ENCODE measurements at places on chromosomes 16 and 17. TPM values are rescaled to one million over a fixed set of nuclear protein-coding genes. Genes with fewer than 3 reads are reported as not detected.

GRCh38 chr16:9647981-9648701, 534.1 kb downstream of the GRIN2A start:
- no peak for DNase-seq

Gene SNTB2
- total RNA-seq: 13.6 TPM

GRCh38 chr17:3034578-3034920, 28.9 kb downstream of the OR1D5 start:
- DNase-seq: no peak

GRCh38 chr16:55842369-55843104, 9.6 kb upstream of the CES1 start:
- DNase-seq: peak; percentile 12

Gene GGT6
- not detected for total RNA-seq

DNA sequence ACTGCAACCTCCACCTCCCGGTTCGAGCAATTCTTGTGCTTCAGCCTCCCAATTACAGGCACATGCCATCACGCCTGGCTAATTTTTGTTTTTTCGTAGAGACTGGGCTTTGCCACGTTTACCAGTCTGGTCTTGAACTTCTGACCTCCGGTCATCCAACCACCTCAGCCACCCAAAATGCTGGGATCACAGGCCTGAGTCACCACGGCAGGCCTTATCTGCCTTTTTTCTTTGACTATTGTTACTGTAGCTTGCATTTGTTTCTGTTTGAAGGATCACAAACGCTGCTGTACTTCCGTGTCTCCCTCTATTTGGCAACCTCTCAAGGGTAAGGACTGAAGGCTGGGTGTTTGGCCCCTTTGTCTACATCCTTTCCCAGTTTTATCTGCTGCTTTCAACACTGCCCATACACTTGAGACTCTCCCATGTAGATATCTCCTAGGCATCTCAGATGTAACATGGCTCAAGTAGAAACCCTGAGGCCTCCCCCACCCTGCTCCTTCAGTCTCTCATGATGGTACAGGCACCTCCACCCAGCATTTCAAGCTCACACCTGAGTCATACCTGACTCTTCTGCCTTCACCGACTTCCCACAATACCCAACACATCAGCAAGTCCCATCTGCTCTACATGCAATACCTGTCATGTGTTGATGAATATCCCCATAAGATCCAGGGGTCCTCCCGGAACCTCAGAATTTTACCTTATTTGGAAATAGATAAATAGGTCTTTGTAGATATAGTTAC, 219.0 kb downstream of the CPPED1 start:
- no peak for DNase-seq

Gene CCL8
- total RNA-seq: not detected

DNA sequence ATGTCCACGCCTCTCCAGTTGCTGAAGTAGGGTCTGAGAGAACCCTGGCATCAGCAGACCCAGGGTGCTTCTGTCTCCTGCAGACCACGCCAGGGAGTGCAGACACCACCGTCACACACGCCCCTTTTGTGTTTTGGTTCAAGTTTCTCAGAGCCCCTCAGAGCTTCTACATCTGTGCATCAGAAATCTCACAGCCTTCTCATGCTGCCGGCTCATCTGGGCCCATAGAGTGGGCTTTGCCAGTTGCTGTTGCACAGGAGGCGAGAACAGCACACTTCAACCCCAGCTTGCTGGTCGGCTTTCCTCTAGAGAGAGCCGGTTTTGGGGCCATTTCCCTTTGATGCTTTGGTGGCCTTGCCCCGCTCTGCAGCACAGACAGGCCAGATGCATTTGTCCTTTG, 60.9 kb downstream of the PDPK1 start:
- no peak for DNase-seq

GRCh38 chr17:48730240-48730550, 1.6 kb upstream of the HOXB13 start:
- no peak for DNase-seq

- DNase-seq: no peak
These were observed 117.4 kb downstream of the NLK start for GRCh38 chr17:28159924-28160323.

- DNase-seq: no peak
These were observed 4.6 kb upstream of the DDX52 start for GRCh38 chr17:37647856-37648255.

DNA sequence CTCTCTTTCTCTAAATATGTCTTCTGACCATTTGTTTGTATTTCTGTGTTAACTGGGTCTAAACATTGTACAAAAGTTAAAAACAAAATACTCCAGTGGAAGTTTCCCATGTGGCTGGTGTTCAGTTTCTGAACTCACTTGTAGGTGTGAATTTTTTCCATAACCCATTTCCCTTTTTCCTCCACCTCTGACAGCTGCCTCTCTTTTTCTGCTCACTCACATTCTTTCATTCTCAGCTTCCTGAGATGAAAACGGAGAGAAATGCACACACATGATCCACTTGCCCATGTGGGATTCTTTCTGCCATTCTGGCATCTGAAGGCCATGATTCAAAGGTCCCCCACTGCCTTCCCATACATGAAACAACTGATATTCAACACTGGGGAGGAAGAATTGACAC, 41.1 kb upstream of the ACSM2B start:
- DNase-seq: no peak

- DNase-seq: no peak
These were observed 2.8 kb downstream of the KRT10 start for GRCh38 chr17:40819528-40820125.

Gene ASB16
- total RNA-seq: 0.11 TPM

DNA sequence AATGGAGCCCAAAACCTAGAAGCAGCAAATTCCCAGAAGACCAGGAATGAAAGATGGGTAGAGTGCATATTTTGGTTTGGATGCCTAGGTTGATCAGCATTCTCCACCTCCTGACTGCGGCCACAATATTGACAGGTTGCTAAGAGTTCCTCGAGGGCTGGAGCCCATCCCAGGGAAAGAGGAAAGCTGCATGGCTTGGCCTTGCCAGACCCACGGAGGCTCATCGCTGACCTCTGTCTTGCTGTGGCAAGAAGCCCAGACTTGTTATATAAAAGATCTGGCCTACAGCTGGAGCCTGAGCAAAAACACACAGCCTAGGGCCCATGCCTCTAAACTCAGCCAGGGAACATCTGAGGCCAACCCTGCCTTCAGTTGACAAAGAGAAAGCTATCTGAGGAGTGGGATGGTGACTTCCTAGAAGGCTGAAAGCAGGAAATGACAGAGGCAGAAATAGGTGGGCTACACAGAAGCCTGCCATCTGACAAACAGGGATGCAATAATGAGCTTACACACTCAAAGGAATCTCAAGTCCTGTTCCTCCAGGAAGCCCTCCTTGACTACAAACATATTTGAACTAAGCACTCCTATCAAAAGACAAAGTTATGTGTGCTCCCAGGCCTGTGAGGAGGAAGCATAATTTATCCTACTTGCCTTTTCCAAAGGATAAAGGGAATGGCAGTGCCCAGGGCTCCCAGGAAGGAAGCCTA, 22.5 kb upstream of the SLC35B1 start:
- no peak for DNase-seq

DNA sequence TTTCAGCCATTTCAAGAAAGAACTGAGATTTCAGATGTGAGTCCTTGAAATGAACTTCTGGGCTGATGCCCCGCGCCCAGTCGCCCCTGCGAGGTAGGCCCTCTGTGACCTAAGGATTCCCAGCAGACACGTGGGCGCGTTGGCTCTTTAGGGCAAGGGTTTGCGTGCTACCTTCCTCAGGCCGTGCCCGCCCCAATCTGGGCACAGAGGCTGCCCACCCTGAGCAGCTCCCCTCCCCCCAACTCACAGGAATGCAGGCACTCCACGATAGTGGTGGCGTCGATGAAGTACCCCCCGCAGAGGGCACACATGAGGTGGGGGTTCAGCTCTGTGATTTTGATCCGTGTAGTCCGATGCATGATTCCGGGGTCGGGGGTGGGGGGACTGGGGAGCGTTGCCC, 8.1 kb downstream of the PCGF2 start:
- DNase-seq: no peak

- DNase-seq: peak; percentile 93
These were observed at the start of gene TSEN54 for GRCh38 chr17:75516255-75516618. Gene TSEN54, plus strand, starts transcription at chr17:75516528. Its CDS starts 33 bp downstream, at chr17:75516561.

Gene CLEC3A
- total RNA-seq: not detected

- no peak for DNase-seq
These were observed 22.1 kb downstream of the EMP2 start for GRCh38 chr16:10558305-10558704.

- no peak for DNase-seq
These were observed 199.1 kb downstream of the HS3ST3B1 start for GRCh38 chr17:14499976-14500375.

DNA sequence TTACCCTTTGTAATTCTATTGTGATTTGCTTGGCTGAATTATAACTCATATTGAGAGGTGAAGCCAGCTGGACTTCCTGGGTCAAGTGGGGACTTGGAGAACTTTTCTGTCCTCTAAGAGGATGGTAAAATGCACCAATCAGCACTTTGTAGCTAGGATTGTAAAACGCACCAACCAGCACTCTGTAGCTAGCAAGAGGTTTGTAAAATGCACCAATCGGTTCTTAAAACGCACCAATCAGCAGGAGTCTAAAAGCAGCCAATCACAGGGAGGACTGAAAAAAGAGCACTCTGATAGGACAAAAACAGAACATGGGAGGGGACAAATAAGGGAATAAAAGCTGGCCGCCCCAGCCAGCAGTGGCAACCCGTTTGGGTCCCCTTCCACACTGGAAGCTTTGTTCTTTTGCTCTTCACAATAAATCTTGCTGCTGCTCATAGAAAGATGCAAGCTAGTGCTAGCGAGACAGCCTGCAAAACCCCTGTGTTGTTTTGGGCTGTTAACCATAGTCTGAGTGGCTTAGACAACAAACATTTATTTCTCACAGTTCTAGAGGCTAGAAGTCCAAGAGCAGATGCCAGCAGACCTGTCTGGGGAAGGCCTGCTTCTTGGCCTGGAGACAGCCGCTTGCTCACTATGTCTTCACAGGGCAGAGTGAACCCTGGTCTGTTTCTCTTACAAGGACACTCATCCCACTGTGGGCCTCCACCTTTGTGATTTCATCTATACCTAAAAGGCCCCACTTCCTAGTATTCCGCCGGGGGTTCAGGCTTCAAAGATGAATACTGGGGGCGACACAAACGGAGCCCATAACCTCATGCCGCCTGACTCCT, 39.0 kb upstream of the CRISPLD2 start:
- no peak for DNase-seq

DNA sequence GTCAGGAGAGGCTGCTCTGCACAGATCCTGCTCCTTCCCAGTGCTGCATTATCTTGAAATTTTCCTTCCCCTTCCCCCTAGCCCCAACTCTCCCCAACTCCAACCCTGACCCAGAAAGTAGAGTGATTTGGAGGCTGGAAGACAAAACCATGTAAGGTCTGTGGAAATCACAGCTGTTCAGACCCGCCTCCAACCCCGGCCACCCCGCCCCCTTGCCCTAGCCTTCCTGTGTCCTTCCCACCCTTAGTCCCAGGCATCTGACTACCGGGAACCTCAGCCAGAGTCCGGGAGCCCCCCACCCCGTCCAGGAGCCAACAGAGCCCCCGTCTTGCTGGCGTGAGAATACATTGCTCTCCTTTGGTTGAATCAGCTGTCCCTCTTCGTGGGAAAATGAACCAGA, at the start of gene AOC3:
Gene AOC3 (plus strand): TSS at position 246 of the 400 bp plus-strand sequence. CDS start 145 bp downstream, at position 391.
- DNase-seq: no peak

DNA sequence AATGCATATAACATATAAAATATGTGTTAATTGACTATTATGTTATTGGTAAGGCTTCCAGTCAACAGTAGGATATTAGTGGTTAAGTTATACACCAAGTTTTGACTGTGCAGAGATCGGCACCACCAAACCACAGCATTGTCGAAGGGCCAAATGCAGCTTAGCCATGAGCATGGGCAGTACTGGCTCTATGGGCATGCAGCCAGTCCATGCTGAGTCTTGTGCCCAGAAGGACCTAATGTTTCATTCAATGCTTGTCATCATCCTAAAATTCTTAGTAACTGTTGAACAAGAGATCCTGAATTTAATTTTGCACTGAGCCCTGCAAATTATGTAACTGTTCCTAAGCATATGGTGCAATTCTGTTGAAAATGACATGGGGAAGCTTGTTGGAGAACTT, 233.4 kb upstream of the HS3ST3A1 start:
- DNase-seq: no peak

- no peak for DNase-seq
These were observed 62.9 kb downstream of the ADCY9 start for GRCh38 chr16:4053301-4053845.

DNA sequence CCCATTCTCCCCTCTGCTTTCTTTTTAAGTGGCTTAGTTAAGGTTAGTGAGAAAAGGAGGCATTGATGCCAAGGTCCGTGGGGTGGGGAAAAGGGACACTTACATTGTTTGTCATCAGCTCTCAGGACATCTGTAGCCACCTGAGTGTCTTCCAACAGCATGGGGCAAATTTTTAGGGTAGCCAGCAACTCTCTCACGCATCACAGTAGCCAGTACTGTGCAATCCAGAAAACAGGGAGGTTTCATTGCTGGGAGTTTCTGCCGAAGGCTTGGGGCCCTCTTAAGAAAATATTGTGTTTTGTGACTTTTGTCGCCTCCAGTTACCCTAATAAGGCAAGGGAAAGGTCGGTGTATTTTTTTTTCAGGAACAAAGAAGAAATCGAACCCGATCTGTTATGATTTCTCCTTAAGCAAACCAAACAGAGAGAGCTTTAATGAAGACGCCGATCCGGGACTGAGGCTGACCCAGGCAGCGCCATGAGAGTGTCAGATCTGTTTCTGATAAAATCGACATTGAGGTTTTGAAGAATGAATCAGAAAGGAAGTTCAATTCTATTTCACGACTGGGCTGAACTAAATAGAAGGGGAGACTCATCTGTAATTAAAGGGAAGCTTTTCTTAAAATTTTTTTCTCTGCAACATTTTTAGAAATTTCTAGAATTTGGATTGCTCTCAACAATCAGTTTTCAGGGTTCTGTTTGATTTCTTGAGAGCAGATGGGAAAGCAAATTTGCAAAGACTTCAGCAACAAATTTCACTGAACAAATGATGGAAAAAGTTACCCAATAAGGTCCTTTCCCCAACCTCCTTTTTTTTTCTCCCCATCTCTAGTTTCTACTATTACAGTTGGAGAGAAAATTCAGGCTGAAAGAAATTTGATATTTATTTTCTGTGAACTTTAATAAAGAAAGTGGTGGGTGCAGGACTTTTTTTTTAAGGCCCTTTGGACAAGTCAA, 144.7 kb upstream of the IRX3 start:
- no peak for DNase-seq

Gene CALB2
- not detected for total RNA-seq

Gene MT3
- total RNA-seq: not detected

DNA sequence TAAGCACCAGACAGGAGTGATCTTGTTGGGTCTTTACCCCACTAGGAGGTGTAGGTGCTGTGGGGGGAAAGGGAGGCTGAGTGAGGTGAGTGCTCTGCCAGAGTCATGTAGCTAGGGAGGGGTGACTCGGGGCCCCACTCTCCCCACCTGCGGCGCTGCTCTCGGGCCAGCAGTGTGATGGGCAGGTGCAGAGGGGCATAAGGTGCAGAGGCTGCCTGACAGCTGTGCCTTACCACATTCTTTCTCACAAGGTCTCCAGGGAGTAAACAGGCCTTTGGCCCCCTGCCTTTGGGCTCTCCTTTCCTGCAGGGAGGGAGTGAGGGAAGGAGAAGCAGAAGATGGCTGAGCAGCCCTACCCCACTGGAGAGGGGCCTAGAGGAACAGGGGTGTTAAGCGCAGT, 4.5 kb upstream of the CNP start:
- DNase-seq: no peak

Gene ACSM2A
- total RNA-seq: not detected

- DNase-seq: no peak
These were observed 24.4 kb upstream of the ADCY9 start for GRCh38 chr16:4140652-4141051.
